ENCODE measurements at places on chromosomes 5 and 9. TPM values are rescaled to one million over a fixed set of nuclear protein-coding genes. Genes with fewer than 3 reads are reported as not detected.

JMY gene
- total RNA-seq, result 18.8 TPM

MARCHF11 gene
- not detected for total RNA-seq

FBXW11 gene
- 54.5 TPM for total RNA-seq

FAM153A gene
- not detected for total RNA-seq

FOXD1 gene
- 18.0 TPM for total RNA-seq

F2RL2 gene
- 0.56 TPM for total RNA-seq

LRRC19 gene
- not detected for total RNA-seq

PTPRD gene
- 65.2 TPM for total RNA-seq

PLAC8L1 gene
- not detected for total RNA-seq

OLFM1 gene
- total RNA-seq, result 0.16 TPM

PGM5 gene
- total RNA-seq, result 0.39 TPM

IFNB1 gene
- total RNA-seq, result not detected

Measured in epithelial cell of alveolus of lung (primary cell).